ENCODE measurements at places on chromosomes 5 and 9.

DNA sequence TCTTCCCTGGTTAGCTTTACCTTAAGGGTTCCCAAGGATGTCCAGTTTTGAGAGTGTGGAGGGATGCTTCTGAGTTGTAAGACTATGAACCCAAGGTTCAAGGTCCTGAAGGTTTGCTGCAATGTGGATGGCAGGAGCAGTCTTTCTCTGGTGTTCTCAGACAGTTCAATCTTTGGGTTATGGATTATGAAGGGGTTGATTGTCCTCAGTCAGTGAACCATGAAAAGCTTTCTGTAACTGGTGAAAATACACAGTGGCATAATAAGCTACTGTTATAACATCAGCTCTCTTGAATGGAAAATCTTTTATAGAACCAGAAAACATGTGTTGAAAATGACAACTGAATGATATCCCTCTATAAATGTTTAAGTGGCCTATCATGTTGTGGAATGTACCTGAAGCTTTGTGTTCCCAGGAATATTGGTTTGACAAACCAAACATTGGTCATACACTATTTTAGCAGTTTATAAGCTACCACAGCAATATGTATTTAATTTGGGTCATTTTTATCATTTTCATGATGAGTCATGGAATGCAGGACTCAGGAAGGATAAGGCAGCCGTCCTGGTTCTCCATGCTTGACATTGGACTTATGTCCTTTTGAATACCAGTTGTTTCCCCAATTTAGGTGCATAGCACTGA, 1041.8 kb upstream of the ARRDC3 start:
- DNase-seq, result no peak

GRCh38 chr9:86485359-86485758, 131.1 kb upstream of the TUT7 start:
- DNase-seq, result no peak

GRCh38 chr5:103108086-103108485, 11.9 kb downstream of the GIN1 start:
- no peak for DNase-seq

GRCh38 chr9:91359083-91359482, 2.6 kb downstream of the AUH start:
- DNase-seq, result no peak

DNA sequence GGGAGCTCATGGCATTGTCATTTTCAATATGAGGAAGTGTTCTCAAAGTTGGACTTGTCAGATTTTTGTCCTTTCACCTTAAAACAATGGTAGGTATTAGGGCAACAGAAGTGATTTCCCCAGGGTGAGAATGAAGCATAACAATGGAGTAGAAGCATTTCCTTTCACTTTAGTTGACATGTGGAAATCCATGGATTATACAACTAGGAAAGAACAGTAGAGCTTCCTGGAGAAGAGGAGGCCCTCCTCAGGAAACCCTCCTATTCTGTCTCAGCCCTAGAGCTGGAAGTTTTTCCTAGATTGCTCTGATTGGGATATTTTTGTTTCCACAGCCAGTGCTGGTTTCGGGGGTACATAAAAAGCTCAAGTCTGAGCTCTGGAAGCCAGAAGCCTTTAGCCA, 13.8 kb upstream of the REEP2 start:
- DNase-seq, result no peak

GRCh38 chr5:84298628-84299027, 86.1 kb downstream of the EDIL3 start:
- no peak for DNase-seq

- no peak for DNase-seq
These were observed 115.7 kb downstream of the FSTL4 start for GRCh38 chr5:133496631-133497030.

- DNase-seq, result no peak
These were observed 22.2 kb downstream of the HMCN2 start for GRCh38 chr9:130287736-130288135.

- no peak for DNase-seq
These were observed 65.6 kb downstream of the COL5A1 start for GRCh38 chr9:134707031-134707680.

- no peak for DNase-seq
These were observed 243.2 kb downstream of the CEMIP2 start for GRCh38 chr9:71524996-71525580.

- DNase-seq, result no peak
These were observed 483 bp downstream of the G3BP1 start for GRCh38 chr5:151772029-151772845.

DNA sequence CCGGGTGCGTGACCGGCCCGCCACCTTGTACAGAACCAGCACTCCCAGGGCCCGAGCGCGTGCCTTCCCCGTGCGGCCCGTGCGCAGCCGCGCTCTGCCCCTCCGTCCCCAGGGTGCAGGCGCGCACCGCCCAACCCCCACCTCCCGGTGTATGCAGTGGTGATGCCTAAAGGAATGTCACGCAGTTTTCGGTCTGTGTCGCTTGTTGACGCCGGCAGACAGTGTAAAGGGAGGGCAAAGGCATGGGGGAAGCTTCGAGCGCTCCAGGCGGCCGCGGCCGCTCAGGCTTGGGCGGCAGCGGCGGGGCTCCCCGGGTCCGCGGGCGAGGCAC, 1.3 kb downstream of the LRRC26 start:
- DNase-seq, result no peak

DNA sequence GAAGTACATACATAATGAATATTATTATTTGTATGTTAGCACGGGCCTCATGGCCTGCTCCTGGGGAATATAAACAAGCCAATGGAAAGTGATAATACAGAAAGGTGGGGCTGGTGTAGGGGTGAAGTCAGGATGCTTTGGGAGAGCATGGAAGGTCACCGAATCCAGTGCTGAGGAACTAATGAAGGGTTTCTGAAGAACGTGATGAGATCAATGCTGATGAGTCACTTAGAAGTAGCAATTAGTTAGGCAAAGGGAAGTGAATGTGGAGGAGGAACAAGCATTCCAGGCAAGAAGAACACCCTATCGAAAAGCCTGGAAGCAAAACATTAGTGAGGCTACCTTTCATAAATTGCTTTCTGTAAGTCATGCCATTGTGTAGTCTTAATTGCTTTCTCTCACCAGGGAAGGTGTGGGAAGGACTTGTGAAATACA, 2.1 kb downstream of the ANXA1 start:
- no peak for DNase-seq

DNA sequence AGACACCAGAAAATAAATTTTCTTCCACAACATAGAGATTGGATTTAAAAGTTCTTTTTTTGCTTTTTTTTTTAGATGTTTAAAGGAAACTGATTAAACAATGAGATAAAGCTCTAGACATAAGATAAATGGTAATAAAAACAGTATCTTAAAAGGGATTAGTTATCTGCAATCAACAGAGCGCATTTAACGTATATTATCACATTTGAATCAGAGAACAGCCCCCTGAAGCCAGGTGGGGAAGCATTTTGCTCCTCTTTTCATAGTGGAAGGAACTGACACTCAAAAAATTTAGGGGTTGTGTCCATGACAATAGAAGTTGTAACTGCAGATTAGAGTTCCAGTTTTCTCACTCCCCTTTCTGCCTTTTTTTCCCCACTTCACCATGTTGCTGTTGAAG, 367.6 kb downstream of the SPATA31D1 start:
- no peak for DNase-seq

GRCh38 chr9:79824265-79824664, 252.5 kb downstream of the TLE4 start:
- no peak for DNase-seq

DNA sequence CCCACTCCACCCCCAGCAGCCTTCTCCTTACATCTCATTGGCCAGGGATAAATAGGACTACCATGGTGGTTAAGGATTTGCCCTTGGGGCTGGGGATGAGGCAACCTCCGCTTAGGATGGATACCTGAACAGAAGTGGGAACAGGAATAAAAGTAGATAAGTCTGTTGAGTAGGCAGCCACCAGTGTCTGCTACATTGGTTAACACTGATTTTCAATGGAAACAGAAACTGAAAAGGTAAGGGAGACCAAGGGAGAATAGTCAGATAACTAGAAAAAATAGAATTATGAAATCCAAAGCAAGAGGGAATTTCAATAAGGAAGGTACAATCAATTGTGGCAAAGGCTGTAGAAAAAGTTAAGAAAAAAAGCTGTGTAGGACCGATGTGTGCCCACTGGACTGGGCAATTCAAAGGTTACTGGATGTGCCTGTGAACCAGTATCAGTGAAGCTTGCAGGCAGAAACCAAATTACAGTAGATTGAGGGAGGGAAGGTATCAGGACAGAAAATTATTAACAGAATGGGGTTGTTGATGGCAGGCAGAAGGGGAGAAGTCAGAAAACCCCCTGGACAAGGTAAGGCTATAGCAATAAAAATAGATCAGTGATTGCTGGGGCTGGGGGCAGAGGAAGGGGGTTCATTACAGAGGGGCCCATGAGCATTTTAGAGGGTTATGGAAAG, 48.7 kb downstream of the DNAJC21 start:
- DNase-seq, result no peak

- no peak for DNase-seq
These were observed 186.4 kb downstream of the CDK5RAP2 start for GRCh38 chr9:120393386-120394057.

GRCh38 chr5:68544648-68545552, 329.3 kb downstream of the PIK3R1 start:
- DNase-seq, result no peak

DNA sequence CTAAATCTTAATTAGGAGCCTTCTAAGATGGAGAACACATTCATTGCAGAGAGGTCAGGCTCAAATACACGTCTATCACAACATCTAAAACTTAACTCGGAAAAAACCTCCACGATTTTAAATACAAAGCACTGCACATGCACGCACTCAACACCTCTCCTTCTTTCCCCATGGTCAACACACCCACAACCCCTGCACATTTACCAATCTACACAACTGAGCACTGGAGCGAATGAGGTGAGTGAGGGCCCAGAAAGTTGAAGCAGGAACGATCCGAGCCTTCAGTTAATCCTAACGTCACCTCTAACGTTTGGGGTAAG, 278 bp upstream of the NIPSNAP3A start:
- no peak for DNase-seq

DNA sequence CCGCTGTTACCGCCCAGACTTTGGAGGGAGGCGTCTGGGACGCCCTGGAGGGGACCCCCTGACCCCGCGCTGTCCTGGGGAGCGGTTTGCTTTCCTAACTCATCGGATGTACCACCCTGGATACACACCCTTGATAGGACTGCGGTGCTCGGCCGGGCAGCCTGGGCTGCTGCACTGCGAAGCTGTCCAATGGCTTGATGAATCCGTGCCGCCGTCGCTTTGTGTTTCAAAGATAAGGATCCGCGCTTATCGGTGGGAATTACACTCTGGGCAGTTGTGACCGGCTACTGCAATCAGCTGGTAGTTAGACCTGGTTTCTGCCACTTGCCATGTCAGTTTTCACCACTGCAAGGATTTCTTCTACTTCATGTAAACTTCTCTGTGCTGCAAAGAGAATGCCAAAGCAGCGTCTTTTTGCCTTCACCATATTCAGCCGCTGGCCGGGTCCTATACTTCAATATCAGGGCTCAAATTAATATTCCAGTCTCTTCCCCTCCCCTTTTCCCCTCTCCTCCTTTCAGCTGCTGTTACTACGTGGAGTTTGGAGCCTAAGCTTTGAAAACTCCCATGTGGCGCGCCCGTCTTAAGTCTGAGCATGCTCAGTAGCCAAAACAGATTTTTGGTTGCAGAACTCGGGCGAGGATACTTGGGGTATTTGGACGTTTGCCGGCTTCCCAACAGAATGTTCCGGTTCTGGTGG, 727 bp downstream of the SMAD5 start:
- peak; percentile 3 for DNase-seq

- no peak for DNase-seq
These were observed 24.1 kb upstream of the PTGS1 start for GRCh38 chr9:122346478-122347347.

DNA sequence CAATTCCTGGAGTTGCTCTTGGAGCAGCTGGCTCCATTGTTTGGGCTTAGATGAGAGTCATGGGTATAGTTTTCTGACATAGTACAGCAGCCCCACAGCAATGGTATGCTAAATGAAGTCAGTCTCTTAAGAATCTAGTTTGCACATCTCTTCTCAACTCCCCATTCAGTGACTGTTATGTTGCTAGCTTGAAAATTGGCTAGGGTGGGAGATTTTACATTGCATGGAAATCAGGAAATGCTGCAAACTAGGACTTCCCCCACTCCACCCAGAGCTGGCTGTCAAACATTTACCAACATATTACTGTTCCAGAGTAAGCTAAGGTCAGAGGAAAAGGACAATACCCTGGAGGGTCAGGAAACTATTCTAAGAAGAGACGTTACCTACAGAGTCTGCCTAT, 17.6 kb upstream of the FCHO2 start:
- no peak for DNase-seq

GRCh38 chr9:123756484-123757106, 173.3 kb downstream of the DENND1A start:
- no peak for DNase-seq

- no peak for DNase-seq
These were observed 55.7 kb upstream of the SYNPO start for GRCh38 chr5:150584556-150585335.

GRCh38 chr9:116644091-116644688, 42.9 kb upstream of the TRIM32 start:
- DNase-seq, result no peak

DNA sequence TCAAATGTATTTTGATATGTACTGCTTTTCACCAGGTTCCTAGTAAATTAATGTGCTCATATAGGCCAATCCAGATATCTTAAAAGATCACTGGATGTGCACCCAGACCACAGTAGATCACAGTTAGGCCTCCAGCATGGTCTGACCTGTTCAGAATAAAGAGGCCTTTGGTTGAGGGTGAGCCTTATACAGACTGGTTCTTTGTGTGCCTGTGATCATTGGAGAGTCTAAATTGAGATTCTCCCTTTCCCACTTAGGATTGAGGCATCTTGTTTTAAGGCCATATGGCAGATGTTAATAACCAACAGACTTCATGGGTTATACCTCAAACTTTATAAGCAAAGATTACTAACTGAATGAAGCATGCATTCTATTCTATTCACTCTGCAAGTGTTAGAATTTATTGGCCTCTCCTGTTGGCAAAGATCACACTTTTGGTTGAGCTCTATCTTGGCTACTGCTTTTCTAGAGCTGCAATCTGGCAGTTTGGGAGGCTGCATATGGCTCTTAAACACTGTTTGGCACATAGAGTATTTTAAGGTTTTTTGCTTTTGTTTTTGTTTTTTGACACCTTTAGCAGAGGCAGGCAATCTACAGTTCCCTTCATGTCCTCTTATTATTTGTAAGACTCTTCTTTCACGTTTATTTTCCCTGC, 8.5 kb downstream of the CHSY3 start:
- DNase-seq, result no peak

DNA sequence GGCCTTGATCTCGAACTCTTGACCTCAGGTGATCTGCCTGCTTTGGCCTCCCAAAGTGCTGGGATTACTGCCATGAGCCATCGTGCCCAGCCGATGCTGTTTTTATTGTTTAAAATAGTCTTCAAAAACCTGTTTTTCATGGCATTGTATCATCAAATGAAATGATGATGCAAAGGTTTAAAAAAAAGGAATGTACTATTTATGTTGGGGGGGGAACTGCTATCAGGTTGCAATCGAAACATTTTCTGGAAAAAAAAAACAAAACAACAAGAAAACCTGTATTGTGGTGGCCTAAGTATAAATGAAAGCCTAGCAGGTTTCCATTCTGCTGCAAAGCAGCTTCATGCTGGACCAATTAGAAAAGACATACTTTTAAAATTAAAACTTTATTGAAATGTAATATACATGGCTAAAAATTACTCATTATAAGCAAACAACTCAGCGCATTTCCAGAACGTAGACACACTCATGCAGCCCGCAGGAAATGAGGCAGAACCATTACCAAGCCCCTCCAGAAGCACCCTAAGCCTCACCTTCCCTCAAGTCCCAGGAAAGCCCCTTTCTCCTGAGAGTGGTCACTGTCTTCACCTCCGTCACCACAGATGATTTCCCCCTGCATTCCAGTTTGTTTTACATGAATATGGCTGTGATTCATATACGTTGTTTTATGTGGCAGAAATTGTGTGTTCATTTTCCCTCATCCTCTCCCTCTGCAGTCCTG, 19.0 kb downstream of the GPR107 start:
- DNase-seq, result no peak

Measured in activated T-helper 9 cell treated with anti-CD3 and anti-CD28 coated beads, Interleukin-2, amount 50 U/mL, for 16 hours (primary cell).